NCI-H1105 (cell line): ENCODE measurements at places on chromosomes 5 and 9.

DNA sequence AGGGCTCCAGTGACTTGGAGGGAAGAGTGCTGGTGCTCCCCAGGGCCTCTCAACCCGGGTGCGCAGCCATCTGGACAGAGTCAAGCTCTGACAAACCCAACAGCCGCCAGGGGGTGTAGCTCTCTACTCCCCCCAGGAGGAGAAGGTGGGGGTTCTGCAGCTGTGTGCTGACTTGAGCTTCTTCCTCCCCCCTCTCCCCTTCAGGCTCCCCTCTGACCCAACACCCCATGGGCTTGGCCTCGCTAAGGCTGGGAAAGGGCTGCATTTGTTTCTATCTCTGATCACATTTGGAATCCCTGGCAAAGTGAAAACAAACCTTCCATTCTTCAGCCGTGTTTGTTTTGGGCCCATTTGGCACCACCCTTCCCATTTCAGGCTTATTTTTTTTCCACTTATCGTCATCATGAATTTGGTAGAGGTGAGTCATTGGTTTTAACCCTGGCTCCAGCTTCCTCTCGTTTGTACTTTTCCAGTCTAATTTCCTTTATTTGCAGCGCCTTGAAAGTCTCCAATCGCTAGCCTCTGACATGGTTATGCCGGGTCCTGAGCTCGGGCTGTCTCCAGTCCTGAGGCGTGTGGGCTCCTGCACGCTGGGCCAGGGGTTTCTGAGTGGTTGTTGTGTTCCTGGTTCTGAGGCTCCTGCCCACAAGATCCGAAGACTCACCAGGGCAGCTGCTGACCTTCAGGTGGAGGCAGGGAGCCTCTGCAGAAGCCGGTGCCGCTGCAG, 36.1 kb downstream of the DAP start:
- DNase-seq = no peak

- no peak for DNase-seq
These were observed 234.5 kb upstream of the TRIM32 start for GRCh38 chr9:116452634-116453033.

- no peak for DNase-seq
These were observed 113.0 kb downstream of the FAM170A start for GRCh38 chr5:119742311-119742710.

DNA sequence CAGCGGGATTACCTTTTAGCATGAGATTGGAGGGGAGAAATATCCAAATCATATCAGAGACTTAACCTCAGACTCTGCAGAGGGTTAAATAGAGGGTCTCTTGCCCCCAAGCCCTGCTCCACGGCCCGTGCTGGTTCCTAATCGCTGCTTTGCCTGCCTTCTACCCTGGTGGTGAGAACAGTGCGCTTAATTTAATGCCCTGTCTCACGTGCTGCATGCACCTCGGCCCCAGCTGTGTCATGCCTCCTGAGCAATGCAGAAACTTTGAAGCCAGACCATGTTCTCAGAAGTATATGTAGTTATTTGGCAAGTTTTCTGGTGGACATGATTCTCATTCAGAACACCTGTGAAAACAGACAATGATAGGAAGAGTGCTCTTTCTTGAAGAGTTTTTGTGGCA, 1.4 kb downstream of the OTULIN start:
- no peak for DNase-seq

DNA sequence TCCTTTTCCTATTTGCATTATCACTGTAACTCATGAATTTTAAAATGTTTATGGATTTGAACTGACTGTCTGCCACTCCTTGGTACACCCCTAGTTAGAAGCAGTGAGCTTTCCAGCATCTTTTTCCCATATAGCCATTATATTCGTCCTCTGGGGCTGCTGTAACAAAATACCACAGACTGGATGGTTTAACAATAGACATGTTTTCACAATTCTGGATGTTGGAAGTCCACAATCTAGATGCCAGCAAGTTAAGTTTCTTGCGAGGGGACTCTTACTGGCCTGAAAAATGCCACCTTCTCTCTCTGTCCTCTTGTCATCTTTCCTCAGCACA, 530.0 kb downstream of the SEMA5A start:
- DNase-seq = no peak

GRCh38 chr5:76608833-76609232, 14.4 kb downstream of the F2RL2 start:
- DNase-seq = no peak

DNA sequence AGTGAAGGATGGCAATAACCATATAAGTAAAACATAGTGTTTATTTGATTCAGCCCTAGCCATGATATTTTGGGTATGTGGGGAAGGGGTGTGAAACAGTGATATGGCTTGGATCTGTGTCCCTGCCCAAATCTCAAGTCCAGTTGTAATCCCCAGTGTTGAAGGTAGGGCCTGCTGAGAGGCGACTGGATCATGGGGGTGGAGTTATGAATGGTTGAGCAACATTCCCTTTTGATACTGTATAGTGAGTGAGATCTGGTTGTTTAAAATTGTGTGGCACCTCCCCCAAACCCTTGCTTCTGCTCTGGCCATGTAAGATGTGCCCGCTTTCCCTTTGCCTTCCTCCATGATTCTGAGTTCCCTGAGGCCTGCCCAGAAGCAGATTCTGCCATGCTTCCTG, 1804.6 kb downstream of the MAT2B start:
- DNase-seq = no peak

DNA sequence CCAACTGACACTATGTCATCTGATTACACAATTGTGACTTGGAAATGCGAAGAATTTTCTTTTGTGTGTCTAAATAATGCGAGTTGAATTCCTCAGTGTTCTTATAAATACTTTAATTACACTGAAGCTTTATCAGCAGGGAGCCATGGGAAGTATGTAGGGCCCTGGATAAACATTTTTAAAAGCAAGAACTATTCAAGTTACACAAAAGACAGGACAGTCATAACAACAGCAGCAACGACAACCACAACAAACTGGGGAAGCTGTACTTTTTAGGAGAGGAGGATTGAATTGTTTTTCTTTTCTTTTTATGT, 250.3 kb upstream of the ZNF608 start:
- DNase-seq = no peak

- DNase-seq = no peak
These were observed 3.3 kb downstream of the SEPTIN8 start for GRCh38 chr5:132773601-132774355.

DNA sequence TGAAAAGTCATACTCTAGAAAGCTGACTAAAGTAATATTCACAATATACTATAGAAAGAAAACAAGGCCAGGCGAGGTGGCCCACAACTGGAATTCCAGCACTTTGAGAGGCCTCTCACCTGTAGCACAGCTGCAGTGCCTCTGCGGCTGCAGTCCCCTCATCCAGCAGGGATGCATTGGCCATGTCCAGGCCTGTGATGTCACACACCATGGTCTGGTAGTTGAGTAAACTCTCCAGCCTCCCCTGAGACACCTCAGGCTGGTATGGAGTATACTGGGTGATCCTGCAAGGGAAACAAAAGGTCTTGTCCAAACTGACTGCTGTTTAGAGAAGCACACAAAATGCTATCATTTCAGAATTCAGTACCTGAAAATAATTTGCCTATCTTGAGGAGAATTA, 35.5 kb downstream of the GLDC start:
- DNase-seq = no peak

DNA sequence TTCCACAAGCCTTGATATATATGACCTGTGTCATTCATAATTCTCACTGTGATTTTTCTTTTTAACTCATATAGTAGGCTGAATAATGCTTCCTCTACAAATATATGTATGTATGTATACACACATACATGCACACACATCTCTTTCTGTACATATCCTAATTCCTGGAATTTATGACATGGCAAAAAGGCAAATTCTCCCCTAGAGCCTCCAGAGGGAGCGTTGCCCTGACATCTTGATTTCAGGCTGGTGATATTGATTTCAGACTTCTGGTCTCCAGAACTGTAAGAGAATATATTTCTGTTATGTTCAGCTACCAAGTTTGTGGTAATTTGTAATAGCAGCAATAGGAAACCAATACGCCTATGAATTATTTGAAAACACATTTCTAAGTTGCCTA, 166.6 kb upstream of the GAS1 start:
- no peak for DNase-seq

- no peak for DNase-seq
These were observed 20.7 kb upstream of the IL33 start for GRCh38 chr9:6194934-6195333.

DNA sequence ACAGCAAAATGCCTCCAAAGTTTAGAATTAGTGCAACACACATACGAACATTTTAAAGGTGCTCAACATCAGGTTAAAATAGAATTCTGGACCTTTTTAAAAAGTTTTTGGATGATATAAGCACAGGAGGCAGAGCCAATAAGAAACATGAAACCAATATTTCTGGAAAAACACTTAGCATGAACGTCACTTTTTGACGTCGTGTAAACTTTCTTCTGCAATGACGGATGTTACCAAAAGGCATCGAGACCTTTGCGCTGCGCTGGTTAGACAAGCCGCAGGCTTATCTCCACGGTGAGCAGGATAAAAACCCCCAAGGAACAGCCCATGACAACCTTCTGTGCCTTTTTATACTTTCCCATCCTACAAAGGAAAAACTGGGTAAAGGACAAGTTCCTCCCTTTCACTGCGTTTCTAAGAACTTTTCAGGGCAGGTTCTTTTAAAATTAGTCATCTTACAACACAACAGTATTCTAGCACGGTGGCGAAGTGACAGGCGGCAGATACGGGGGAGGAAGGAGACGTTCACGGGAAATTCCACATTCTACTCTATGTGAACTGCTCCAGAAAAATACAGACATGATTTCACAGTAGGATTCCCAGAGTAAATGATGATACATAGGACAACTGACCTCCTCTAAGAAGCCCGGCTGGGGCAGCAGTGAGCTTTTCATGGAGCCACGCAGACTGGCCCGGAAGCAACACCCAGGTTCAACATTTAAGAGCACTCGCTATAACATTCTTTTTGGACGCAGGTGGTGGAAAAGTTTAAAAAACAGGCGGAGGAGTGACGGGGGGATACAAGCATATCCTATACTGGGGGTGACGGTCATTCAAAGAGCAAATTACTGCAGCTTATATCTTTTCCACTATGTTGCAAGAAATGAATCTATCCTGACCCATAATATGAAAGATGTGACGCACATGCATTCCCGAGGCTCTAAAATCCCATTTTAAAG, 52.4 kb downstream of the USP20 start:
- no peak for DNase-seq

DNA sequence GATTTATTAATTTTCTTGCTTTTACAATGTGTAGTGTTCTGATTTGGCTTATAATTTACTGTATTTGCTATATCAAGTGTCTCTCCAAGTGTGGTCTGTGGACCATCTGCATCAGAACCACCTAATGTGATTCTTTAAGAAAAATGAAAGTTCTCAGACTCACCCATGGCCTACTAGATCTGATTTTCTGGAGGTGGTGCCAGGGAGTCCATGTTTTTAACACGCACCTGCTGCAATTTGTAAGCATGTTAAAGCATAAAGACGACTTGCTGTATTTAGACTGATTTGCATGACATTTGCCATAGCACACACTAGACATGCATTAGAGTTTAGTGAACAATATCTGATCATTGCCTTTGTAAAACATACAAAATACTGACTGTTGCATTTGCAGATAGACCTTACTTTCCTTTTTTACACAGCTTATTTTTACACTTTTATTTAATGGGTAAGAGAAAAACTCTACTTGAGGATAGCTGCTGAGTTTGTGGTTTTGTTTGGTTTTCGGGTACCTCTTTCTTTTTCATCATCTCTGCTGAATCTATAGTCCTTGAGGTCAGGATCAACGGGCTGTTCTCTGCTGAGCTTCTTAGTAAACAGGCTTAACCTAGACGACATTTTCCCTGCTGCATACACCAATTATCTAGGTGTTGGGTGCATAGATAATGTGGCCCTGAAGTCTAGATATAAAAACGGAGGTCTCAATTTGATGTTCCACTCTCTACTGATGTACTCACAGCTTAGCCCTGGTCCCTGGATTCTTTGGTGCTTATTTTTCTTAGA, 138.0 kb upstream of the ZNF366 start:
- no peak for DNase-seq

GRCh38 chr9:31799953-31800609, 584.4 kb upstream of the ACO1 start:
- DNase-seq = peak; percentile 59

GRCh38 chr9:7216004-7216841, 458.4 kb downstream of the KDM4C start:
- no peak for DNase-seq

GRCh38 chr9:132525308-132526023, 56.9 kb upstream of the BARHL1 start:
- DNase-seq = no peak

DNA sequence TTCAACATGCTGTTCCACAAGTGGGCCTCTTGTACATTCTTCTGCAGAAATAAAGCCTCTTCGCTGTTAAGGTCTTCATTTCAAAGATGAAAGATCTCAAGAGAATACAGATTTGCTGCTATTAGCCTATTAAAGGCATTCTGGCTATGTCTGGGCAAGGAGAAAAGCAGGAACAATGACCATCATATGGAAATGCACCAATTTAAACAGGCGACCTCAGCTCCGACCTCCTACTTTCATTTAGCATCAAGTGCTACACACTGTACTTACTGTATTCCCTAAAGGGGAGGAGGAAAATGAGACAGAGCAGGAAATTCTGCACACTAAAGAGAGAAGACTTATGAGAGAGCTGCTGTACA, 64.8 kb downstream of the HABP4 start:
- DNase-seq = no peak

- no peak for DNase-seq
These were observed 1260.8 kb upstream of the WWC1 start for GRCh38 chr5:167030500-167031120.

GRCh38 chr9:36148311-36149051, 11.9 kb downstream of the GLIPR2 start:
- no peak for DNase-seq

DNA sequence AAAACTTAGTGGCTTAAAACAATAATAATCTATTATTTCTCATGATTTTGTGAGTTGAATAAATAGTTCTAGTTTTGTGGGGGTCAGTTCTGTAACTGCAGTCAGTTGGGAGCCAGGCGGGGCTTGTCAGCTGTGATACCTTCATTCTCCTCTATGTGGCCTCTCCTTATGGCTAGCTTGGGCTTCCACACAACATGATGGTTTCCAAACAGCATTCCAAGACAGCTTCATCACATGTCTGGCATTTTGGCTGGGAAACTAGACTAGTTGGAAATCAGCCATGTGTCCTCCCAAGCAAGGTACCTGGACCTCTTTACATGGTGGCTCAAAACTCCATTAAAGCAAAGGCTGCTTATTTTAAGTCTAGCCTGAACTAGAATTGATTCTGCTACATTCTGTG, 61.4 kb upstream of the RANBP3L start:
- no peak for DNase-seq
